Uterus (tissue), 4 donors: ENCODE measurements at places on chromosomes 4 and X. TPM values are rescaled to one million over a fixed set of nuclear protein-coding genes. Genes with fewer than 3 reads are reported as not detected.

ZNF711 gene
- total RNA-seq, result 71.3 TPM

- H3K4me3 ChIP-seq, result no peak overlapping the region
- no peaks in the 10 kb centered on the region for H3K36me3 ChIP-seq
- no peak overlapping the region for H3K27ac ChIP-seq
- no peak for DNase-seq
Measured at GRCh38 chr4:122744229-122744628, 11.7 kb downstream of the BBS12 start.

XAGE2 gene
- total RNA-seq, result not detected

DNA sequence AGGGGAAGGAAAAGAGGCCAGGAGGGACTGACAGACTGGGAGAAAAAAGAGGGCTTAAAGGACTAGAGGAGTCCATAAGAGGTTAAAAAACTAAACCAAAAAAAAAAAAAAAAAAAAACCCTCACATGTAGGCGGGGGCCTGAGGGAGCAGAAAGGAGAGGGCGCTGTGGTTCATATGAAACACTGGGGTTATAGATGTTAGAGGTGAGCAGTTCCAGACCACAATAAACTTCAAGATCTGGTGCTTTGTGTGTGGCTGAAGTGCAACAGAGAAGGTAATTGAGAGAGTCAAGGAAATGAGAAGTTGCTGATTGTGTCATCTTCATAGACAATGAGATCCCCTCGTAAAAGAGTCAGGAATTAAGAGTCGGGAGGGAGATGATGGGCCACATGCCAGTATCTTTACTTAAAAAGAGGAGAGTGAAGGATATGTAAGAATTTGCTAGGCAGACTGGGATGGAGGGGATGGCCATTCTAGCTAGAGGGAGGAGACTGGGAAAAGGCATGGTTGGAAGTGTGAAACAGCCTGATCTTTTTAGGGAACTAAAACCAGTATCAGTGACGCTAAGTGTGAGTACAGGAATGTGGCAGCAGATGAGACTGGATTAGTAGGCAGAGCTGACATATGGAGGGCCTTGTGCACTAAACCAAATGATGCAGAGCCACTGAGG is 18.4 kb upstream of the OGT start:
- no peaks in the 10 kb centered on the region for H3K27me3 ChIP-seq
- no peaks in the 10 kb centered on the region for H3K36me3 ChIP-seq
- no peak overlapping the region for H3K27ac ChIP-seq
- DNase-seq, result no peak

- no peaks in the 10 kb centered on the region for H3K27me3 ChIP-seq
- no peaks in the 10 kb centered on the region for H3K36me3 ChIP-seq
- H3K27ac ChIP-seq, result no peak overlapping the region
- H3K4me1 ChIP-seq, result no peaks in the 10 kb centered on the region
- no peak overlapping the region for H3K4me3 ChIP-seq
Measured at GRCh38 chrX:73916931-73917667, 354.1 kb downstream of the CHIC1 start.

DNA sequence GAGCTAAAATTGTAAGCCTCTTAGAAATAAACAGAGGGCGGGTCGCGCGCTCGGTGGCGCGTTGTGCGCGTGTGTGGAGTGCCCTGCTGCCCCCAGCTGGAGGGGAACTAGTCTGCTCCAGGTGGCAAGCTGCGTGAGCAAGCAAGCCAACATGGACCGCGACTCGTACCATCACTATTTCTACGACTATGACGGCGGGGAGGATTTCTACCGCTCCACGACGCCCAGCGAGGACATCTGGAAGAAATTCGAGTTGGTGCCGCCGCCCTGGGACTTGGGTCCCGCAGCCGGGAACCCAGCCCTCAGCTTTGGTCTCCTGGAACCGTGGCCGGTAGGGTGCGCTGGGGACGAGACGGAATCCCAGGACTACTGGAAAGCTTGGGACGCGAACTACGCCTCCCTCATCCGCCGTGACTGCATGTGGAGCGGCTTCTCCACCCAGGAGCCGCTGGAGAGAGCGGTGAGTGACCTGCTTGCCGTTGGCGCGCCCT is 66.1 kb downstream of the DNAAF6 start:
- no peak for DNase-seq
- no peak overlapping the region for H3K4me3 ChIP-seq
- H3K27me3 ChIP-seq, result no peaks in the 10 kb centered on the region
- H3K36me3 ChIP-seq, result no peaks in the 10 kb centered on the region
- no peak overlapping the region for H3K27ac ChIP-seq

DNA sequence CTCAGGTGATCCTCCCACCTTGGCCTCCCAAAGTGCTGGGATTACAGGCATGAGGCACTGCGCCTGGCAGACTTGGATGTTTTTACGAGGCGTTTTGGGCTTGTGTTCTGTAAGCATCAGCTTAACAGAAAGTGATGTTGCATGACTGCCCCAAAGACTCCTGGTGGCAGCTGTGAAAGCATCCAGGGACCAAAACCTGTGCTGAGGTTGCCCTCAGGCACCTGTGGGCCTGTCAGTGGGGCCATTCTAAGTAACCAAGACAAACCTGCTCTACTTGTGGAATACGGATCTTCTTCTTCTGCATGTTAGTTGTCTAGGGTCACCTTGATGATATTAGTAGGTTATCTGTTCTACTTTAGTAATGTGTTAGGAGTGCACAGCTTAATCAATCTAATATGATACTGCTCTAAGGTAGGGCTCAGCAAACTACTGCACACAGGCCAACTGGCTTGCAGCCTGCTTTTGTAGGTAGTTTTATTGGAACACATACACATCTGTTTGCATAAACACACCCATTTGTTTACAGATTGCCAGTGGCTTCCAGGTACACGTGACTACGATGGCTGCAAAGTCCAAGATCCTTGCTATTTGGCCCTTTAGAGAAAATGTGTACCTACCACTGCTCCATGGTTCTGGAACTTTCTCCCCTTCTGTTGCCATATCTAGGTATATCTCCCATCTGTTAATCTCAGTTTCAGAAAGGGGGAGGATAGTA is 136.7 kb downstream of the GPR143 start:
- H3K36me3 ChIP-seq, result no peaks in the 10 kb centered on the region
- no peaks in the 10 kb centered on the region for H3K4me1 ChIP-seq
- no peak overlapping the region for H3K27ac ChIP-seq
- no peak for DNase-seq

GRCh38 chr4:82851885-82852750 is 38.8 kb downstream of the SEC31A start:
- no peaks in the 10 kb centered on the region for H3K36me3 ChIP-seq
- no peak overlapping the region for H3K27ac ChIP-seq
- H3K27me3 ChIP-seq, result no peaks in the 10 kb centered on the region
- H3K4me3 ChIP-seq, result no peak overlapping the region
- H3K4me1 ChIP-seq, result no peaks in the 10 kb centered on the region
- no peak for DNase-seq

GRCh38 chr4:153497091-153497531 is 31.0 kb downstream of the TMEM131L start:
- H3K4me1 ChIP-seq, result no peaks in the 10 kb centered on the region
- H3K27ac ChIP-seq, result peak overlapping the region; percentile 72
- H3K36me3 ChIP-seq, result no peaks in the 10 kb centered on the region
- H3K27me3 ChIP-seq, result no peaks in the 10 kb centered on the region
- DNase-seq, result no peak

DNA sequence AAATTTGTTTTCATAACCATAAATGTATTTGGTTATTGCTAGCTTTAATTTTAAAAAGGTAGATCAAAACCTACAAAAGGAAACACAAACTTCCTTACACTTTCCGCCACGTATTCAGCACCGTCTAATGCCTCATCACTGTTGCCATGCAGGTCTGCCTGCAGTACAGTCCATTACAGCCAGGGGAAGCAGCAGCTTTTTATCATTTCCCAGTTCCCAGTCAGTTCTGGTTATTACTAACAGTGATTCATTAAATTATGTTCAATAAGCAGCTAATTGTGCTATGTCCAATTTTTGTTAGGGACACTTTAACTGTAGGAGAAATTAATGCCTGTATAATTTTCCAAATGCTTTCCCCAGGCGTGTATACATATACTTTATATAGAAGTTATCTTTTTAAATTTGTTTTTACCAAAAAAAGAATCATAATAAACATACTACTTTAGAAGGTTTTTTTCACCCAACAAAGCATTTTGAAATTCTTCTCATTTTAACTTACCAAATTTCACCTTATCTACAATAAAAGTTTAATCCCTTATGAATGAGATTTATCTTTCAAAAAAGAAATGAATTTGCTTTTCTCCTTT is 93.3 kb downstream of the ANXA3 start:
- no peaks in the 10 kb centered on the region for H3K27me3 ChIP-seq
- DNase-seq, result peak; percentile 47
- peak overlapping the region; percentile 70 for H3K27ac ChIP-seq
- no peaks in the 10 kb centered on the region for H3K36me3 ChIP-seq

SPANXB1 gene
- total RNA-seq, result not detected

KIT gene
- total RNA-seq, result 69.9 TPM

DNA sequence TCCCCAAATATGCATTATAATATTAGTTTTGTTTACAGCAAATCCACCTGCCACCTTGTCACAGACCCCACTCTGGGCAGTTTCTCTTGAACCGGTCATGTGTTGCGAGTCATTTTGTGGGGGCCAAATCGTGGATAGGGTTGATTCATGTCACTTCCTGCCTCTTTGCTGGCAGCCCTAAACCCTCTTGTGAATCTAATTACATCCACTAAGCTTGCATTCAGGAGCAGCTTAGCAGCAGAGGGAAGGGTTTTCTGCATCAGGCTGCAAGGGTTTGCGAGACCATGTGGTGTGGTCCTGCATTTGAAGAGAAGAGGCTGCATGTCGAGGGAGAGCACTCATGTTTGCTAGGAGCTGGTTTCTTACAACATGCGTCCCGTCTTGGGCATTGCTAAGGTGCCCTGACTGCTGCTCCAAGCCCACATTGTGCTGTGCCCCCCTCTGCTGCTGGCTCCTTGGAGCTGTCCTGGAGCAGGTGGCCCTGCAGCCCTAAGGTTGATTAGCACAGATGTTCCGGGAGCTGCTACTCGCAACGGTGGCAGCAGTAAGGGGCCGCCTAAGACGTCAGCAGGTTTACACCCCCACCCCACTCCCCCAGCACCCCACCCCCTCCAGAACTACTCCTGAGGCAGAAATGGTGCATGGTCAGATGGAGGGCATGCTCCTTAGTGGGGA is 88.9 kb upstream of the CLDN34 start:
- H3K36me3 ChIP-seq, result no peaks in the 10 kb centered on the region
- H3K27me3 ChIP-seq, result no peaks in the 10 kb centered on the region

DNA sequence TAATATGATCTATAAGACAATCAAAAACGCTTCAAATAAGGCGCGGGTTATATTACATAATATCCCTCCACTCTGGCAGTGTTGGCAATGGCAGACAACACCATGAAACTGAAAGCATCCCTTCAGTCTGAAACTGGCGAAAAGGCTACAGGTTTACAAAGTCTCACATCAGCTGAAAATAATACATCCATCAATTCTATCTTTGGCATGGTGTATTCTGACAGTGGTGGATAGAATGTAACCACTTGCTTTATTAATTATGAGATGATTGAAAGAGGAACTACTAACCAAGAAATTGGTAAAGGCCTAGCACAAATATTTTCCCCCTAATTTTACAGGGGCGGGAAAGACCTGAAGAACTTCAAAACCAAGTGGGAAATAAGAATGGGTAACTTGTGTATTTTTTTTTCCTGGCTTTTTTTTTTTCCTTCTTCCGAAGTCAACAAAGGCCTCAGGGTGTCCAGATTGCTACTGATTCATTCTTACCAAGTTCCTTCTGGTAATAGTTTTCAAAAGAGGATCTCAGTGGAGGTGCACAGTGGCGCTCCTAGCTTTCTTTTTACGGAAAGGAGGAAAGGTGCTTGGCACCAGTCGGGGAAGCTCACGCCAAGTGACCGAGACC is 728 bp downstream of the UBA6 start:
- H3K27me3 ChIP-seq, result no peaks in the 10 kb centered on the region
- DNase-seq, result no peak
- peak overlapping the region; percentile 88 for H3K27ac ChIP-seq
- peak overlapping the region; percentile 73 for H3K4me3 ChIP-seq

- DNase-seq, result no peak
- H3K36me3 ChIP-seq, result no peaks in the 10 kb centered on the region
- no peak overlapping the region for H3K27ac ChIP-seq
- H3K27me3 ChIP-seq, result no peaks in the 10 kb centered on the region
Measured at GRCh38 chrX:55777596-55777995, 60.0 kb downstream of the RRAGB start.

DNA sequence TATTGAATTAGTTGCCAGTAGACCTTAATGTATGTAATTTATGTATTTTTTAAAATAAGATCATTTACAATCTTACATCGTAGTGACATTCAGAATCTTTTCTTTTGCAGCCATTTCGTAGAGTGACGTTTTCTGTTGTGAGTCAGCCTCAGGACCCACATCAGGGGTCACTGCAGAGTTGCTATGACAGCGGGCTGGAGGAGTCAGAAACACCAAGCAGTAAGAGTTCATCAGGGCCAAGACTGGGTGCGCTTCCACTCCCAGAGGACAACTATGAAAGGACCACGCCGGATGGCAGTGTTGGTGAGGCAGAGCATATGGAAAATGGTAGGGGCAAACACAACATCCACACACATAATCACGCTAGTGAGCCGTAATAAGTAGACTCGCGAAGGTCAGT is 199.9 kb downstream of the PCDH7 start:
- H3K4me3 ChIP-seq, result no peak overlapping the region
- no peaks in the 10 kb centered on the region for H3K36me3 ChIP-seq
- no peak for DNase-seq
- H3K4me1 ChIP-seq, result no peaks in the 10 kb centered on the region
- H3K27ac ChIP-seq, result no peak overlapping the region

GRCh38 chr4:108118505-108118904 is 50.2 kb downstream of the LEF1 start:
- H3K27me3 ChIP-seq, result no peaks in the 10 kb centered on the region
- H3K4me1 ChIP-seq, result no peaks in the 10 kb centered on the region
- no peak for DNase-seq
- H3K4me3 ChIP-seq, result no peak overlapping the region

MAGEE1 gene
- total RNA-seq, result 4.4 TPM

- H3K36me3 ChIP-seq, result no peaks in the 10 kb centered on the region
- no peaks in the 10 kb centered on the region for H3K4me1 ChIP-seq
- no peak overlapping the region for H3K27ac ChIP-seq
- H3K27me3 ChIP-seq, result no peaks in the 10 kb centered on the region
Measured at GRCh38 chrX:68915778-68916177, 87.0 kb downstream of the EFNB1 start.

- no peak for DNase-seq
- H3K4me3 ChIP-seq, result no peak overlapping the region
- no peaks in the 10 kb centered on the region for H3K36me3 ChIP-seq
- H3K4me1 ChIP-seq, result no peaks in the 10 kb centered on the region
- H3K27ac ChIP-seq, result no peak overlapping the region
Measured at GRCh38 chr4:7584098-7584497, 149.4 kb upstream of the PSAPL1 start.

FAM149A gene
- total RNA-seq, result 18.9 TPM

DNA sequence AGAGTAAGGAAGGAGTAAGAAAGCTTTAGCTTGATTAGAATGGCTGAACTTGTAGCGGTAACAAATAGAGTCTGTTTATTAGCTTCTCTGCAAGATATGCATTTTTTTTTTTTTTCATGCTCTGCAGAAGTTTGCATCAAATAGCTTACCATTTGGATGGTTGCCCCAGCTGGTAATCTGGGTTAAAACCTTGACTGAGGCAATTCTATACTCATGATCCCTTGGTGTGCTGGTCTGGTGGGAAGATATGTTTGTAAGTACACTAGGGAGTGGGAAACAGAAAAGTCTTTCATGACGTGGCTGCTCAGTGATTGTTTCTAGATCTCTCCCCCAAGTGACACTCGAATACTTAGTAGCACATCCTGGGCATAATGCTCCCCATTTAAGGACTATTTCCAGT is 32.1 kb downstream of the SEPTIN11 start:
- H3K27ac ChIP-seq, result no peak overlapping the region
- no peaks in the 10 kb centered on the region for H3K36me3 ChIP-seq
- no peak for DNase-seq
- no peaks in the 10 kb centered on the region for H3K4me1 ChIP-seq
- H3K27me3 ChIP-seq, result no peaks in the 10 kb centered on the region

PARM1 gene
- total RNA-seq, result 62.8 TPM
